ENCODE measurements at places on chromosomes 13 and 19. TPM values are rescaled to one million over a fixed set of nuclear protein-coding genes. Genes with fewer than 3 reads are reported as not detected.
A peak's percentile ranks its signal among the peaks of the same experiment; 100 is the strongest.

GRCh38 chr19:35408284-35409171 lies 37.7 kb downstream of the GPR42 start:
- DNase-seq: no peak

GRCh38 chr19:56896095-56896494 lies 55.6 kb upstream of the PEG3 start:
- DNase-seq: peak; percentile 83

DNA sequence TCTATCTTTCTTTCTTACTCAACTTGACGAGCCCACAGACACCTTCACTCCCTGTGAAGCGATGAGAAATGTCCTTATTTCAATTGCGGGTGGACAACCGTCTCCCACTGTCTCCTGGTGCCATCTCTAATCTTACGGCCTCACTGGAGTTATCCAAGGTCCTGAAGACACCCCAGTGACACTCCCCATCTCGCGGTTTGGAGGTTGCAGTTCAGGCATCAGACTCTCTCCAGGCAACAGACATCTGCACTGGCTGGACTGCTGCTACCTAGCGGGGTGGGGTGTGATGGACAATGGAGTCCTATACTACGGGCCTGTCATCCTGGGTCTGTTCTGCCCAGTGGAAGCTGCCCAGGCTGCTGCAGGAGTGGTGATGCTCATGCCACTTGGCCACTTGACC lies 18.3 kb upstream of the IRS2 start:
- no peak for DNase-seq

ZIM2 gene
- total RNA-seq: 4.6 TPM

FPR2 gene
- total RNA-seq: 0.09 TPM

FCAR gene
- total RNA-seq: not detected

- no peak for DNase-seq
Observed at GRCh38 chr19:29674374-29675119, 9.3 kb downstream of the PLEKHF1 start.

ITGBL1 gene
- 12.9 TPM for total RNA-seq

DNA sequence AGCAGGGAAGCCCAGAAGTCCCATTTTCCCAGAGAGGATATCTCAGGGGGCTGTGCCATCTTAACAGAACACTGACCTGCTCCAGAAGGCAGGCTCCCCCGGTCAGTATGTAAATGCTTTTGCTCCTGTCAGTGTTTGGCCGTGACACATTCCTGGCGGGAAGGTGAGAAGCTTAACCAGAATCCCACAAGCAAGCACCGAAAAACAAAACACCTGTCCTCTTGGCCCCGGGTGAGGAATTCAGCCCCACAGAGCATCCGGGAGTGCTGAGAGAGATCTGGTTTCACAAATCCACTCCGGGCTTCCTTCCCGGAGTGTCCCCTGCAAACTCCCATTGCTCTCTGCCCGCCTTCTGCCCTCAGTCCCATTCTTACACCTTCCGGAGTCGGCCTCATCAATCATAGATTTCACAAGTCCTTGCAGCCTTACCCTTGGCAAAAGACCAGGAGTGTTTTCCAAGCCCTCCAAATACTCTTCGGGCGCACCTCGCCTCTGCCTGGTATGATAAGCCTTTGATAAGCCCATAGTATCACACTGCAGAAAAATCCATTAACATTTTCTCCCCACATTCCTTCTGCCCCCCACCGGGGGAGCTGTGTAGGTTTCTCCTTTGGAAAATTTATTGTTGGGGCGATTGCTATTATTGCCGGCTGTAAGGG lies 12.2 kb downstream of the TPM4 start:
- no peak for DNase-seq

CD33 gene
- 2.3 TPM for total RNA-seq

- DNase-seq: no peak
Observed at GRCh38 chr19:32674153-32674930, 638 bp downstream of the ANKRD27 start.

- no peak for DNase-seq
Observed at GRCh38 chr13:27483421-27483820, 33.1 kb upstream of the MTIF3 start.

DNA sequence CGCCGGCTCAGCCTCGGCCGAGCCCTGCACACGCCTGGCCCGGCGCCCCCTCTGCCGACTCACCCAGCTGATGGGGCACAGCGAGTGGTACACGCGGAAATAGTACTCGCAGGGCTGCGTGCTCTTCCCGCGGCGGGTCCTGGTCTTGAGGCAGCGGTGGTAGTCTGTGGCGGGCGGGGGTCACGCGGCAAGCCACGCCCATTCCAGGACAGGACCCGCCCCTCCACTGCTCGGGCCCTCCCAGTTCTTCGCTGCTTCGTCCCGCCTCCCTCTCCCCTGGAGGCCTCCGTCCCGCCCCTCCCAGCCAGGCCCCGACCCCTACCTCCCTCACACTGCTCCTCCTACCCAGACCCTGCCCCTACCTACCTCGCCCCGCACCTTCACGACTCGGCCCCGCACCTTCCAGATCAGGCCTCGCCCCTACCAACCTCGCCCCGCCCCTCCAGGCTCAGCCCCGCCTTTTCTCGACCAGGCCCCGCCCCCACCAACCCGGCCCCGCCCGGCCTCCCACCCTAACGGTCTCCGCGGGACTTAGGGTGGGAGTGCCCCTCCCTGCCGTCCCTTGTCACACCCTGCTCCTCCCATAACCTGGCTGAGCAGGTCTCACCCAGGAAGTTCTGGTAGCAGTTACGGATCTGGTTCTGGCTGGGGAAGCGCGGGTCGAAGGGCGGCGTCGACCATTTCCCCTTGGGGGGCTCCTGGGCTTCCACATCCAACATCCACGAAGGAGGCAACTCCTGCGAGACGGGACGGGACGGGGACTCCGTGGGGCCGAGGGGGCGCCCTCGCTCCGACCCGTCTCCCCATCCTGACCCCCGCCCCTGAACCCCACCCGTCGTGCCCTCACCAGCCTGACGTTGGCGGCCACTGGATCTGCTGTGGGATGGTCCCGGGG lies 469 bp downstream of the COX6B2 start:
- no peak for DNase-seq

ZNF253 gene
- total RNA-seq: 15.5 TPM

DNA sequence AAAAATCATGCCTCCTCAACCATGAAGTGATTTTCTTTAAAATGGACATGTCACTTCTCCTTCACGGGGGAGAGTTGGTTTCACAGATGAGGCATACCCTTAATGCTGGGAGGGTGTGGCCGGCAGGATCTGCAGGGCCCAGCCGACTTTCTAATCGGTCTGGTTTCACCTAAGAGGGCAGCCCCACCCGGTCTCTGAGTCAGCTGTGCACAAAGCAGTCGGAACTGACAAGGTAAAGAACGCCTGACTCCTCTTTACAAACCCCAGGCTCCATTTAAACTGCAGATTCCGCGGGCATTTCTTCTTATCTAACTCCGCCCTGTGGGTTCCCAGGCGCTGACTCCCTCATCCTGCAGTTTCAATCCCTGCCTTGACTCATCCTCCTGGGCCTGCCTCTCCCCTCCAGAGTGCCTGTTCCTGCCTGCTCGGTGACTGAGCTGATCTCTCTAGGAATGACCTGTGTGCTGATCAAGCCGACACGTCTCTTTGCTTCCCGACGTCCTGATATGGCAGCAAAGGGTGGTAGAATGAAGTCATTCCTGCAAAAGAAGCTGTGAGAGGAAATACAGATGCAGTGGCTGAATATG lies 63.4 kb downstream of the EFNB2 start:
- DNase-seq: no peak

CYSLTR2 gene
- total RNA-seq: 0.09 TPM

GRCh38 chr13:44181931-44182330 lies 191.7 kb upstream of the SERP2 start:
- no peak for DNase-seq

DNA sequence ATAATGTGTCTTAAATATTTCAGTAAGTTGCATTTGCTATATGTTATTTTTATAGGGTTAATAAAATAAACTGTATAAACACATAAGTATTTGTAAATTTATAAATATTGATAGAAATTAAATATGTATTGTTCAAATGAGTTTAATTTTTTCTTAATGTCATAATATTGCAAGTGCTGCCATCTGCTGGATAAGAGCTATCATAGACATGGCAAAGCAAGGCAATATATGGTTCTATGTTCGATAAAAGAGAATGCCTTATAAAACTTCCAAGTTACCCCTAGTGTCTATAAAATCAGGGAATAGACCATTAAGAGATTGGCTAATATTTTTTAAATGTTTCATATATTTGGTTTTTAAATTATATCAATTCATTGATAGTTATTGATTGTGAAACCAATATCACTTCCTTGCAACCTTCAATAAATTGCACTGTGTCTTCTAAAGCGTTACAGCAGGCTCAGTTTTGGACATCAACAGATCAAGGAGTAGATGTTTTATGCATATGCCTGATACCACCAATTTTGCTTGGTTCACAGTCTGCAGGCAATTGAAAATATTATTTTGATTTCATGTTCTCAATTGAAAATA lies 29.0 kb upstream of the SLITRK6 start:
- DNase-seq: peak; percentile 34

- peak; percentile 53 for DNase-seq
Observed at GRCh38 chr19:40718774-40719391, 2.0 kb downstream of the ITPKC start.

GRCh38 chr13:41691274-41691673 lies 233.9 kb downstream of the RGCC start:
- no peak for DNase-seq

GRCh38 chr13:21901811-21902708 lies 231.2 kb downstream of the FGF9 start:
- peak; percentile 81 for DNase-seq

DNA sequence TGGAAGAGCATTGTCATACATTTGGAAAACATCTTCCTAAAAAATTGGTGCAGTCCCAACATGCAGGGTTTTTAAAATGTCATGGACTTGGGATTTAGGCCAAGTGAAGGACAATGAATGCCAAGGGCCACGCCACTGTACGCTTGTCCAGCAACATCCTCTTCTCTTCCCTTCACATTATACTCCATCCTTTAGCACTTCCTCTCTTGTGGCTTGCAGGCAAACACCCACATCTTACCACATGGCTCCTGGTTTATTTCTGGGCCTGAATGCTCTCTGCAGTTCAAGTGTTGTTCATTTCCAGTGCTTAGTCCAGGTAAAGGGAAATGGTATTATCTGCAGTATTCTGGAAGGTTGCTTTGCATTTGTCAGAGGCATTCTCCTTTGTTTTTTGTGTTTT lies 45.0 kb downstream of the CBY2 start:
- no peak for DNase-seq

DNA sequence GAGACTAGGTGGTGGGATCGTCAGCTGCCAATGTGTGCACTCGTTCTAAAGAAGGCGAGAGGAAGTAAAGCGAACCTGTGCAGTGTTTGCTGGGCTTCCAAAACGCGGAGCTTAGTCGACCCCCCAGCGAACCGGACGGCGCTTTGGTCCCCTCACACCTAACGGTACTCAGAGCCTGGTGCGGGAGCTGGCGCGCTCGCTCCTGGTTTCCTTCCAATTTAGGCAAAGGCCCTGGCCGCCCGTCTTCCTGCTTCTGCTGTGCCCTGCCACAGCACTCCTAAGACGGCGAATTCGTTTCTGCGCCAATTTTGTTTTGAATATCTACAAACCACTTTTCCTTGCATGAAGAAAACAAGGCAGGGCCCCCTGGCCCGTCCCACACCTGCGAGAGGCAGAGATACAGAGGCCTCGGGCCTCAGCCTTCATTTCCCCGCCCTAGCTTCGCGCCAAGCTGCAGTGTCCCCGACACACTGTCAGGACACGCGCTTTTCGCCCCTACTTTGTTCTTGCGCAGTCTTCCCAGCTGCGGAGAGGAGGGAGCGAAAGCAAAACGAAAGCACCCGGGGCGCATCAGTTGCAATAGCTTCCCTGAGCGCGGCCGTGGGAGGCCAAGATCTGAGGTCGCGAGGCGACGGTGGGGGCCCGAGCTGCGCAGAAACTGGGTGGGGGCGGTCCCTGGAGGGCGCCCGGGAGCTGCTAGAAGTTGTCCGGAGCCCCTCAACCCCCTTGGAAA lies 111.9 kb downstream of the KCNRG start:
- DNase-seq: peak; percentile 85

OSCAR gene
- 0.09 TPM for total RNA-seq

- DNase-seq: peak; percentile 28
Observed at GRCh38 chr19:30602661-30603350, 230.6 kb downstream of the ZNF536 start.

DNA sequence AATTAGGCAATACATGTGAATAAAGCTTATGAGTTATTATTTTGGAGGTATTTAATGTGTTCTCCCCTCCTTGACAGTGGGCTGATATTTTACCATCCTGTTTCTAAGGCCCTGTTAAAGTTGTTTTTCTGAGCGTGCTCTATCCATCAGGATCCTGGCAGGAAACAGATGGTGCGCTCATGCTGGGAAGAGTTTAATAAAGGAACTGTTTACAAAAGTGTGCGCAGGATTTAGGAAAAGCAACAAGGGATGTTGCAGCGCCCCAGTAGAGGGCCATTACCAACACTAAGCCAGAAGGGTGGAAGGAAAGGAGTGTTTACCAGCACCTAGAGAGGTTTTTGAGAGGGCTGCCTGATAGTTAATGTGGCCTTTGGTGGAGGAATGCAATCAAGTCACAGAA lies 374.5 kb downstream of the KCNRG start:
- peak; percentile 46 for DNase-seq

- no peak for DNase-seq
Observed at GRCh38 chr13:99878921-99879610, 92.5 kb downstream of the ZIC5 start.

- peak; percentile 51 for DNase-seq
Observed at GRCh38 chr13:39196965-39197646, 158.8 kb downstream of the NHLRC3 start.

DNA sequence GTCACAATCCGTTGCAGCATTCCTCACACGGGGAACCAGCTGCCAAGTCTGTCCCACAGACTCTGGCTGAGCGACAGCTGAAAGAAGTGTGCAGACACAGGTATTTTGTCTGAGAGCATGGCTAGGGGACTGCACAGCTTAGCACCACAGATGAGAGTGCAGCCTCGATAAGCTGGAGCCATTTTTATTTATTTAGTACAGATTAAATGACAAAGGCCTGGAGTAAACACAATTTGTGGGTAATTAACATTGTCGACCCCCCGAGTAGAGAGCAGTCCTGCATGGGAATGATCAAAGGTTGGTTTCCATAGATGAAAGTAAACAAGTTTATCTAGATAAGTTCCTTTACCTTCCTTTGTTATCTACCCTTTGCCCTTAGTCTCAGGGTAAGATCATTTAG lies 836.2 kb downstream of the DACH1 start:
- peak; percentile 13 for DNase-seq

- no peak for DNase-seq
Observed at GRCh38 chr13:42393573-42394360, 121.8 kb downstream of the AKAP11 start.

- no peak for DNase-seq
Observed at GRCh38 chr13:75875450-75875849, 239.3 kb downstream of the LMO7 start.

DNA sequence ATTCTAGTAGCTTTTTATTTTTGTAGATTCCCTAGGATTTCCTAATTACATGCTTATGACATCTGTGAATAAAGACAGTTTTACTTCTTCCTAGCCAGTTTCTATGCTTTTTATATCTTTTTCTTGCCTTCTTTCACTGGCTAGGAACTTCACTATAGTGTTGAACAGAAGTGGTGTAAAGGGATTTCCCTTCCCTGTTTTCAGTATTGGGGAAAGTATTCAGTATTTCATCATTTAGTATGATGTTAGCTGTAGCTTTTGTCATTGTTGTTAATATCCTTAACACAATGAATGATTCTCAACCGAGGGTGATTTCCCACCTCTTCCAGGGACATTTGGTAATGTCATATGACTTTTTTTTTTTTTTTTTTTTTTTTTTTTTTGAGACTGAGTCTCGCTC lies 77.3 kb downstream of the SLC6A16 start:
- no peak for DNase-seq

PALM3 gene
- 0.18 TPM for total RNA-seq

Data from muscle of leg (tissue), 16 donors.